ENCODE measurements at places on chromosomes 4 and X.

- no peak for DNase-seq
Observed at GRCh38 chr4:115396034-115396433, 282.6 kb upstream of the NDST4 start.

DNA sequence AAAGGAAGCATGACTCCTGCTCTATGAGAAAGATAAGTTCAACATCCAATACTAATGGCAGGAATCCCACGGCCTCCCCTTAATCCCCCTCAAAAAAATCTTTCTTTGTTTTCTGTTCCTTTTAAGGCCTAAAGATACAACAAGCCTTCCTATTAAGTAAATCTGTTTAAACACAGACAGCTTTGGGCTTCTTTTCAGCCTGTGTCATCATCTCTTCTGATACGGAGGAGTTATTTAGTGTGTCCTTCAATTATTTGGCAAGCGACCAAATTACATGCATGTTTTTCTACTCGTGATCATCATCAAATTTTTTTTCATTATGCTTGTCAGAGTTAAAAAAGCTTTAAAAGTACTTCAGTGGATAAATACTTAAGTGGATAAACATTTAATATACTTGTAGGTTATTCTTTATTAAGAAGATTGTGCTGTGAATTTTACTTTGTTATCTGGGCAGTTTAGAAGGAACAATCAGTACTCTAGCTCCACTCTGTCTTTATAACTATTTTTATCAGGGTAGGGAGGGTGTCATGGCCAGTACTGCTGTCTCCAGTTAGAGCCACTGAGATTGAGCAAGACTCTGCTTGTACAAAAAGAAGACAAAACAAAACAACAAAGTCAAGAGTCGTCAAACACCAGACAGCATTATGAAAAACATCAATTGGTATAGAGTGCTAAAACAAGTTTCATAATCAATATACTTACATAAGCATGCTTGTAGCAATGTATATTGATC lies 210.7 kb downstream of the PRR32 start:
- DNase-seq = no peak

DNA sequence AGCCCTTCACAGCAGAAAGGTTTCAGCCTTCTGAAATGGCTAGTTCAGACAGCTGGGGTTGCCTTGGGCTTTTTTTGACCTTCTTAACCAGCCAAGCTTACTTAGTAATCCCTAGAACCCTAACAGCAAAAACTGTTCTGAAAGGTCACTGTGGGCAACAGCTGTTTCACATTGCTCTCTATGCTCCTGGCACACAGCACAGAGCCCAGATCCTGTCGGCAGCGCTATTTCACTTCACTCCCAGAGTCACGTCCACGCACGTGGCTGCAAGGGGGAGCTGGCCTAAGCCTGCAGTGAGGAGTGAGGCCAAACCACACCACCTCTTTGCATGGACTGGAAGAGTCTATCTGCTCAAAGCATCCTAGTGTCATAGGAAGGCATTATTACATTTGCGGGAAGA lies 32.0 kb upstream of the STS start:
- no peak for DNase-seq

GRCh38 chr4:145881989-145882388 lies 56.6 kb downstream of the ZNF827 start:
- DNase-seq = no peak

GRCh38 chr4:185872747-185873380 lies 60.9 kb upstream of the SORBS2 start:
- DNase-seq = no peak

- no peak for DNase-seq
Observed at GRCh38 chr4:56048702-56049431, 100.1 kb downstream of the CEP135 start.

GRCh38 chrX:40945361-40945713 lies 139.9 kb upstream of the USP9X start:
- DNase-seq = no peak

DNA sequence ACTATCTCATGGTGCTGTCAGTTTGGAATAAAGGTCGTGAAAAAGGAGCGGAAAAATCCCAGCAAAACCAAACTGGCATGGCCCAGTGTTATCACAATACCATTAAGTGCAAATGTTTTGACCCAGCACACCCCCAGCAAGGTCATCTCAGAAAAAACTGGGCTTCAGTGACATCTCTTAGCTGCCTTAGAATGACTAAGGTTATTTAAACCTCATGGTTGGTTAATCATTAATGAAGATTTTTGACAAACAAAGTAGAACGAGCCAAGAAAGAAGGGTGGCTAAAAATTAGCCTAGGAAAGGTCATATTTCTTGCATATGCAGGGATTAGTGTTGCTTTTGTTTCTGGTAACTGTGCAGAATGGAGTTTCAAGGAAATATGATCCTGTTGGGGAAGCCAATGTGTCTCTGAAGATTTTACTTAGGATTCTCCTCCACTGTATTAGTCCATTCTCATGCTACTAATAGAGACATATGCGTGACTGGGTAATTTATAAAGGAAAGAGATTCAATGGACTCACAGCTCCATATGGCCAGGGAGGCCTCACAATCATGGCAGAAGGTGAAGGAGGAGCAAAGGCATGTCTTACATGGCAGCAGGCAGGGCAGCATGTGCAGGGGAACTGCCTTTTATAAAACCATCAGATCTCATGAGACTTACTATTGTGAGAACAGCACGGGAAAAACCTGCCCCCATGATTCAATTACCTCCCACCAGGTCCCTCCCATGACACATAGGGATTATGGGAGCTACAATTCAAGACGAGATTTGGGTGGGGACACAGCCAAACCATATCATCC lies 83.5 kb downstream of the CHRNA9 start:
- DNase-seq = no peak

DNA sequence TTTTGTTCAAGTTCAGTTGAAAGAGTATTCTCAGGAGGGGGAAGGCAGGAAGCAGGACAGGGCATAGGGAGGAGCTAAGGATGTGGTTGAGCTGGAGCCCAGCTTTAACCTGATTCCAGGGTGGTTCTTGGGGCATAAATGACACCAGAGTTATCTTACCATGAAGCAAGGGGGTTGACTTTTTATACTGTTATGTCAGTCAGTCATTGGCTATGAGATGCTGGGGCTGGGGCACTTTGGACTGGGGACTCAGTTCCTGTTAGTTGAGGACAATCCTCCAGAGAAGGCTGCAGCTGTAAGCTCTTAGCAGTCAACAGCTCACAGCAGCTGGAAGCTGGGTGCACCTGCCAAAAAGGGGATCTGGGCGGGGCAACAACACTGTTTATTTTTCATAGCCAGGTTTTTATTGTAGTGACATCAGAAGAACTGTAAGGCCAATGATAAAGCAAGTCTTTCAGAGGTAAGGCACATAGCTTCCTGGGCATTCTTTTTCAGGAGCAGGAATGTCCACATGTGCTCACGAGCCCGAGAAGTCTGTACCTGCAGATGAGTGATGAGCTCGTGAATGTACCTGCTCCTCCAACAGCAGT lies 78.5 kb downstream of the MID1IP1 start:
- DNase-seq = no peak

- no peak for DNase-seq
Observed at GRCh38 chr4:29805245-29805644, 914.9 kb upstream of the PCDH7 start.

- no peak for DNase-seq
Observed at GRCh38 chr4:161442921-161443320, 720.9 kb downstream of the FSTL5 start.

Measured in stimulated activated CD8-positive, alpha-beta memory T cell treated with anti-CD3 and anti-CD28 coated beads, Interleukin-15, amount 100 ng/mL, for 1 hour (primary cell).